ENCODE measurements at places on chromosomes 12 and 14. TPM values are rescaled to one million over a fixed set of nuclear protein-coding genes. Genes with fewer than 3 reads are reported as not detected.

Gene TMPRSS12
- not detected for total RNA-seq

DNA sequence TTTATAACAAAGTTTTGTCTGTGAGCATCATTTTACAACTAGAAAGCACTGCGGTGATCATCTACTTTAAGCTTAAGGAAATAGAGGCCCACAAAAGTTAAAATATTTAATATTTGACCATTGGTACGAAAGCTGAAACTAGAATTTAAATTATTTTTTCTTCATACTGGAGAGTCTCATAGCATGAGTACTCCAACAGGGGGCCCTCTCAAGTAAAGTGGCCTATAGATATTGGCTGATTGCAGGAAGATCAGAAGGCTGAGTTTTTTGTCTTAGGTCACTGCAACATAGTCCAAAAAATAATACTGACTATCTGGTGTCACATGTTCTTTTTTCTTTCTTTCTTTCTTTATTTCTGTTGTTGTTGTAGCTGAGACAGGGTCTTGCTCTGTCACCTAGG lies 75.3 kb upstream of the ZDHHC17 start:
- DNase-seq, result no peak

GRCh38 chr12:116318576-116319232 lies 41.2 kb upstream of the MED13L start:
- peak; percentile 71 for DNase-seq

Gene RSRC2
- total RNA-seq, result 60.9 TPM

- DNase-seq, result no peak
Measured at GRCh38 chr12:113932381-113933196, 33.5 kb downstream of the RBM19 start.

Gene PITPNM2
- 16.9 TPM for total RNA-seq

GRCh38 chr12:4107436-4107878 lies 166.1 kb upstream of the CCND2 start:
- no peak for DNase-seq

DNA sequence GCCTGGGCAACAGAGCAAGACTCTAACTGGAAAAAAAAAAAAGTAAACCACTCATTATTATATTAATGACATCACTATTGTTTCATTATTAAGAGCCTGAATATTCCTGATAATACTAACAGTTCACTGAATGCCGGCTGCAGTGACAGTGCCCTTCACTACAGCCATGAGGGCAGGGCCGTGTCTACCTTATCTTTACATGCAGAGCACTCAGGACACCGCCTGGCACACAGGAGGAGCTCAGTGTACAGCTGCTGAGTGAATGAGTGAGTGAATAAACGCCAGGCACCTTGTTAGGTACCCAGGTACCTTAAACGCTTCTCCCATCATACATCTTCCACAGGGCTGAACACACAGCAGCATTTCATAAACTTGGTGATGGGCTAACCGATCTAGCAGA lies 23.2 kb downstream of the ZFYVE1 start:
- DNase-seq, result no peak

GRCh38 chr12:12716151-12716792 lies 896 bp upstream of the CDKN1B start:
- no peak for DNase-seq

- no peak for DNase-seq
Measured at GRCh38 chr14:74547331-74547927, 53.9 kb downstream of the ISCA2 start.

GRCh38 chr12:26726956-26727355 lies 106.0 kb downstream of the ITPR2 start:
- no peak for DNase-seq

Gene NR4A1
- 41.7 TPM for total RNA-seq

Gene FANCM
- 5.0 TPM for total RNA-seq

Gene LBHD2
- total RNA-seq, result not detected

Gene INSM2
- not detected for total RNA-seq

GRCh38 chr12:51926064-51926632 lies 18.8 kb downstream of the ACVRL1 start:
- no peak for DNase-seq

- DNase-seq, result no peak
Measured at GRCh38 chr12:71605039-71605438, 58.6 kb downstream of the ZFC3H1 start.

Gene NAV3
- 9.3 TPM for total RNA-seq

DNA sequence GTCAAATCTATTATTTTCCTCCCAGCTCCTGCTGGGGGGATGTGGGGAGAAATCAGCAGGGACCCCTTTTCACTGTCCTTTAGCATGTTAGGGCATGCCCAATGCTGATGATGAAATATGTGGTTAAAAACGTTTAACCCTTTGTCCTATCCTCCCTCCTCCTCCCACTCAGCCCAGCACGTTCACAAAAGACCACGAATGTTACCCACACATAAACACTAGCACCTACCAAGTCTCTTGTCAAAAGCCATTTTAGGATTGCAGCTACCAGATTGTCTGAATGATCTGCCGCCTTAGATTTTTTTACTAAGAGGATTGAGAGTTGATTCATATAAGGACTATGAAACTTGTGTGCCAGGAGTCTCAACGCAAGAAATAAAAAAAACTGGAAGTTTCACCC lies 70.4 kb downstream of the TBK1 start:
- no peak for DNase-seq

GRCh38 chr14:67411820-67412421 lies at the start of gene PLEK2:
Gene PLEK2, minus strand, starts transcription at chr14:67412165. Its CDS starts 106 bp downstream, at chr14:67412059.
- peak; percentile 62 for DNase-seq

Gene POTEG
- total RNA-seq, result not detected

- DNase-seq, result peak; percentile 79
Measured at GRCh38 chr14:68814539-68815297, 21.9 kb upstream of the ZFP36L1 start.

DNA sequence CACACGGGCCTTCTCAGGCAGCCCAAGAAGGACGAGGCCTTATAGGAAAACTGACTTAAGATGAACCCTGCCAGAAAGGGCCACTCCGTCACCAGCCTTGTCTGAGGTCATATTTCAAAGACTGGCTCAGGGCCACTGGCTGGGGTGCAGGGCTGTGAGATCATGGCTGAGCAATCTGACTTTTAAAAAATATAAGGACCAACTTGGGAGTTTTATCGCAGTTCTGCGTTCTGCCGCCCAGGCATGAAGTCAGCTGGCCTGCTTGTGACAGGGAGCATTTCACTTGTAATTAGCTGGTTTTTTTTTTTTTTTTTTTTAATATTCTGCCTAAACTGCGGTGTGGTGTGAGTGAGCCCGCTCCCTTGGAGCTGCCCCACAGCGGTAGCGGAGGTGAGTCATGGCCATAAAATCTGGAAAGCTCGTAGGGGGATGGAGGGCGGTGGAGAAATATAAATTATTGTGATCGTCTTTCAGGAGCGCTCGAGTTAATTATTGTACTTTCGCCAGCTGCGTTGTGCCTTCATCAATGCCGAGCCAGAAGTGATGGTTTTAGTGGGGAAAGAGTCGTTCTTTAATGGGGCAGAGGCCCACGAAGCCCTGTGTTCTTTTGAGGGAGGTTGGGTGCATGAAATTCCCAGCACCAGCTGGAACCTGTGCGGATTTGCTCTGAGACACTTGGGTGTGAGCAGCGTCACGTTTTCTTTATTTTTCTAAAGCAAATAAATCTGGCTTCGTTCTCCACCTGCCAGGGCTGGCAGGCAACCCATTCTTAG lies 231.9 kb downstream of the C12orf75 start:
- peak; percentile 76 for DNase-seq

DNA sequence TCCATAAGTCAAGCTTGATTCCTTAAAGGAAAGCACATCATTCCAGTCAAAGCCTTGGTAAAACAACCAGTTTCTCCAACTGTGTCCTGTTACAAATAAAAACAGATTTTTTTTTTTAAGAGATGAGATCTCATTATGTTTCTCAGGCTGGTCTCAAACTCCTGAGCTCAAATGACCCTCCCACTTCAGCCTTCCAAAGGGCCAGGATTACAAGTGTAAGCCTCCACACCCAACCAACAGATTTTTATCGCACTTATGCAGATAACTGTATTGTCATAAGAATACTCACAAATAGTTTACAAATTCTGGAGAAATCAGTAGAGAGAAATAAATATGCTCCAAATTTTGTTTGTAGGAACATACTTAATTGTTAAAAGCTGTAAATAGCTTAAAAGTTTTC lies 56.2 kb upstream of the SLC2A13 start:
- DNase-seq, result no peak

DNA sequence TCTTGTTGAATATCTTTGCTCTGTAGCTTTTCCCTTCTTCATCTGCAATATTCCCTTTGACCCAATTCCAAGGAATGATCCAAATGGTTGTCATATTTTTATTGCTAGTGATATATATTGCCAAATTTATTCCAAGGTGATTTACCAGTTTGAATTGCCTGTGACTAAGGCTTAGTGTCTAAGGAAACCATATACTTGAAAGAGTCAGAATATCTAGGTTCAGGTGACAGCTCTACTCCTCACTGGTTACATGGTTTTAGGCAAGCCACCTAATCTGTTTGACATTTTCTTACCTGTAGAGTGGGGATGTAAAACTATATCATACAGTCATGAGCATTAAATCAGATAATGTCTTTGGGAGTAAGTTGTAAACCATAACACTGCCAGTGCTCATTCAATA lies 473.8 kb downstream of the NPAS3 start:
- no peak for DNase-seq

GRCh38 chr14:22955702-22956569 lies 954 bp downstream of the HAUS4 start:
- peak; percentile 58 for DNase-seq
